Fibroblast of skin of left biceps (primary cell): ENCODE measurements at places on chromosomes 6 and 20.
A peak's percentile ranks its signal among the peaks of the same experiment; 100 is the strongest.

DNA sequence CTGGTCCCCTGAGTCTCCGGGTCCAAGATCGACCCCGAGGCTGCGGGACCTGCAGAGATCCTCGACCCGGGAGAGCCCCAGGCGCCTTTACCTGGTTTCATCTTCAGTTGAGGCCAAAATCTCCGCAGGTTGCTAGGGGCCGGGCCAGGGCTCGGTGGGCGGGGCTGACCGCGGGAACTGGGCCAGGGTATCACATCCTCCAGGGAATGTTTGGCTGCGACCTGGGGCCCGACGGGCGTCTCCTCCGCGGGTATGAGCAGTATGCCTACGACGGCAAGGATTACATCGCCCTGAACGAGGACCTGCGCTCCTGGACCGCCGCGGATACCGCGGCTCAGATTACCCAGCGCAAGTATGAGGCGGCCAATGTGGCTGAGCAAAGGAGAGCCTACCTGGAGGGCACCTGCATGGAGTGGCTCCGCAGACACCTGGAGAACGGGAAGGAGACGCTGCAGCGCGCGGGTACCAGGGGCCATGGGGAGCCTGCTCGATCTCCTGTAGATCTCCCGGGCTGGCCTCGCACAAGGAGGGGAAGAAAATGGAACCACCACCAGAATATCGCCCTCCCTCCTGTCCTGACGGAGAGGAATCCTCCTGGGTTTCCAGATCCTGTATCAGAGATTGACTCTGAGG, 53.8 kb upstream of the POLR1H start:
- DNase-seq: no peak

- peak; percentile 75 for DNase-seq
Measured at GRCh38 chr6:3929281-3929798, 80.2 kb downstream of the FAM50B start.

- DNase-seq: no peak
Measured at GRCh38 chr6:411402-412145, 20.0 kb downstream of the IRF4 start.

GRCh38 chr20:47914792-47915191, 129.5 kb upstream of the SULF2 start:
- DNase-seq: no peak

- no peak for DNase-seq
Measured at GRCh38 chr6:159726255-159726917, 920 bp upstream of the WTAP start.
